WTC11 (cell line): ENCODE measurements at places on chromosomes 5 and 9. TPM values are rescaled to one million over a fixed set of nuclear protein-coding genes. Genes with fewer than 3 reads are reported as not detected.

- DNase-seq = peak; percentile 11
These were observed 34.6 kb downstream of the OXCT1 start for GRCh38 chr5:41835645-41836044.

DNA sequence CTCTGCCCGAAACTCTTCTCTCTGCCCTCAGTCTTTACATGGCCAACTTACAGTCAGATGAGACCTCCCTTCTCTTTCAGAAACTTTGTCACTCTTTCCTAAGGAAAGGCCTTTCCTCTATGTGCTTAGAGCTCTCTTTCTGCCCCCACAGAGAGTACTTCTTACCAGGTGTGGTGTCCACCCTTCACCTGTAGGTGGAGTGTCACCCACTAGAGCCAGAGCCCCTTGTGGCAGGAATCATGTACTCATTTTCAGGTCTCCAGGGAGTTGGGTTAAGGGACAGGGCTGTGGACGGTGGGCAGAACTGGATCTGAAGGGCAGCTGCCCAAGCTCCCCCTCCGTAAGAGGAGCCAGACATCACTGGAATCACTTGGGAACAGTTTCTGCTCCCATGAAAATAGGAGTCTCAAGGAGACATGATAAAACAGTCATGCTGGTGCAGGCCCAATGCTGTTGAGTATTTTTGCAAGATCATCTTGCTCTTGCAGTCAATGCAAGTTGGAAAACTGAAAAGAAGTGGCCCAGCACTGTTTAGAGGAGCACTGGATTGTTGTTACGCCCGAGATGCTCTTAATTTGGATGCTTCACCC, 436.7 kb downstream of the ZSWIM6 start:
- peak; percentile 79 for DNase-seq

DNA sequence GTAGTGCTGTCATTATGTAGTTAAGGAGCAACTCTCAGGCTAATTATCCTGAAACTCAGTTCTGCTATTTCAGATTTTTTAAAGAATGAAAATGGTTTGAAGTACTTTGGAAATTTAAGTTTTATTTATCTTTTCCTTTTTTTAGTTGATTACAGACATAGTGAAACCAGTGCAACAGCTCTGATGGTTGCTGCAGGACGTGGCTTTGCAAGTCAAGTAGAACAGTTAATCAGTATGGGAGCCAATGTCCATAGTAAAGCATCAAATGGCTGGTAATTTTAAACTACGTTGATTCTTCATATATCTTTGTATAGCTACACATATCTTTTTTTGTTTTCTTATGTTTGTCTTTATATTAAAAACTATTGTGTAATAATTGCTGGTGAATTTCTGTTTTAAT, 34.9 kb downstream of the YTHDC2 start:
- DNase-seq = no peak

DNA sequence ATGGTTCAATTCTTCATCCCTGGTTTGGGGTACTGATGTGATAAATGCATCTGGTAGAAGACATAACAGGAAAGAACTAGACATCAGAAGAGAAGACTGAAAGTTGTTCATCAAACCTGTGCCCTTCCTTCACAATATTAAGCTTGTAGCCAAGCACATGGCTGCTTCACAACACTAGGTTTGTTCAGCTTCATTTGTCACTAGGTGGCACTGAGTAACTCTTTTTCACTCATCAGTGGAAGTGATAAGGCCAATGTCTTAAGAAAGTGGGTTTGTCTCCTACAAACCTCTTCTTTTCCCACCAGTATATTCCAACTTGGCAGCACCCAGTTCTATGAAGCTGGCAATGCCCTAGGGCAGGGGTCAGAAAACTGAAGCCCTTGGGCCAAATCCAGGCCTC, 26.9 kb downstream of the ZNF484 start:
- DNase-seq = no peak

DNA sequence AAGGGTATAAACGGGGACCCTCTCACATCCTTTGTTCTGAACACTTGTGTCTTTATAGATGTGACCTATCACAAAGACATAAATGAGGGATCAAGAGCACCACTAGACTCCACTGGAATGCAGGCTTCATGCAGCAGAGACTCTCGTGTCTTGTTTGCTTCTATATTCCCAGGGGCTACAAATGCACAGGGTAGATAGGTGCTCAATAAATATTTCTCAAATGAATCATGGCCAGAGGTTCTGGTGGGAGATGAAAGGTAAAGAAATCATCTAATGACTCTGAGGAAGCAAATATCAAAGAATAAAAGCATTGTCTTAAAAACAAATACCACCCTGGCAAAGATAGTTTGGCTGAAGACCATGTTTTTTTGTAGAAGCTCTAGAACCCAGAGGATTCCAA, 6.6 kb downstream of the SLC36A3 start:
- no peak for DNase-seq

GRCh38 chr5:6914347-6914746, 201.1 kb downstream of the TENT4A start:
- DNase-seq = no peak

RAB14 gene
- 32.3 to 36.0 TPM (median 34.0 TPM) in 3 replicates for total RNA-seq

DNA sequence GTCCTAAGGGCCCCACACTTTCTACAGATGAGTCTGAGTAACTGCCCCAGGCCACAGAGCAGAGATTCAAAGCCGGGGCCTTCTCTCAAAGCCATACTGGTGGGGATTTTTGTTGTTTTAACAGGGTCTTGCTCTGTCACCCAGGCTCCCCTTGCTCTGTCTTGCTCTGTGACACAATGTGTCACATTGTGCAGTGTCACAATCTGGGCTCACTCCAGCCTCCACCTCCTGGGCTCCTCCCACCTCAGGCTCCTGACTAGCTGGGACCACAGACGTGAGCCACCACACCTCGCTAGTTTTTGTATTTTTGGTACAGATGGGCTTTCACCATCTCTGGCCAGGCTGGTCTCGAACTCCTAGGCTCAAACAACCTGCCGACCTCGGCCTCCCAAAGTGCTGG, 8.6 kb downstream of the AGPAT2 start:
- DNase-seq = no peak

MELK gene
- 44.6 to 53.2 TPM (median 45.7 TPM) in 3 replicates for total RNA-seq

TTC16 gene
- not detected in 3 replicates for total RNA-seq

FBP2 gene
- total RNA-seq = not detected in 3 replicates

- no peak for DNase-seq
These were observed 155.6 kb upstream of the VLDLR start for GRCh38 chr9:2465921-2466460.

- no peak for DNase-seq
These were observed 27.9 kb downstream of the BDP1 start for GRCh38 chr5:71483355-71483754.

- no peak for DNase-seq
These were observed 115.5 kb downstream of the CARTPT start for GRCh38 chr5:71834601-71835000.

GRCh38 chr9:128084746-128085145, 16.7 kb downstream of the SLC25A25 start:
- DNase-seq = no peak

DNA sequence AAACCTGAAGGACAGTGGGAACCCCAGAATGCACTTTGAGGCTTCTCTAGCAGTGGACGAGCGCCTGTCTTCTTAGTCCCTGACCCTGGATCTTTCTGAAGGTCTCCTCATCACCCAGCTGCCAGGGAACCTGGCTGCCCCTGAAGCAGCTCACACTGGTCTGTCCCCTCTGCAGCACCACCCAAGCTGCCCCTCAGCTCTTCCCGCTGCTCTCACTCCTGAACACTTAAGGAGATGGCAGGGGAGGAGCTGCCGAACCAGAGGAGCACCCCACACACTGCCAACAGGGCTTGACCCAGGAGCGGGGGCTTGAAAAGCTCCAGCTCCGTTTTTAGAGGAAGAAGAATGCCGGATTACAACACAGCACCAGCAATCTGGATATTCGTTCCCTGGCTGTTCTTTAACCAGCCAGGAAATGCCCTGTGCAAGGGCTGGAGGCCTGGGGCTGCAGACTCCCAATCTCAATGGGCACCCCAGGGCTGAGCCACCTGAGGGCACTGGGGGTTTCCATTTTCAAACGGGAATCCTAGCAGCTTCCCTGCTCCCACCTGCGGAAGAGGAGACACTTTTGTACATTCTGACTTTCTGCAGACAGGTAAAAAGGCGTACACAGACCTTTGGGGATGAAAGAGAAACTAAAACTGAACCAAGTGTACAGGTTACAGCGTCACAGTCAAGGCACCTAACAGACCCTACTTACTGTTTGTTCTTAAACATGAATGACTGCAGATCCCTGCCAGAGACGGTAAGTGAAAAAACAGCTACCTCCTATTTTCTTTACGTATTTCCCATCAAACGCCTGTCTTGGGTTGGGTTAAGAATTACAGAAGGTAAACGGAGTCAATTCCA, 36.3 kb downstream of the GOLM1 start:
- no peak for DNase-seq

ROPN1L gene
- 0.27 TPM in 1 of 3 replicates, not detected in the others for total RNA-seq

FOXD4L5 gene
- total RNA-seq = 0.07 to 0.11 TPM in 2 of 3 replicates, not detected in the other

OR1Q1 gene
- not detected in 3 replicates for total RNA-seq

GRCh38 chr9:123480791-123481190, 124.8 kb downstream of the CRB2 start:
- DNase-seq = no peak

MTX3 gene
- total RNA-seq = 33.6 to 37.0 TPM (median 34.6 TPM) in 3 replicates

TSSK1B gene
- total RNA-seq = not detected in 3 replicates

DNA sequence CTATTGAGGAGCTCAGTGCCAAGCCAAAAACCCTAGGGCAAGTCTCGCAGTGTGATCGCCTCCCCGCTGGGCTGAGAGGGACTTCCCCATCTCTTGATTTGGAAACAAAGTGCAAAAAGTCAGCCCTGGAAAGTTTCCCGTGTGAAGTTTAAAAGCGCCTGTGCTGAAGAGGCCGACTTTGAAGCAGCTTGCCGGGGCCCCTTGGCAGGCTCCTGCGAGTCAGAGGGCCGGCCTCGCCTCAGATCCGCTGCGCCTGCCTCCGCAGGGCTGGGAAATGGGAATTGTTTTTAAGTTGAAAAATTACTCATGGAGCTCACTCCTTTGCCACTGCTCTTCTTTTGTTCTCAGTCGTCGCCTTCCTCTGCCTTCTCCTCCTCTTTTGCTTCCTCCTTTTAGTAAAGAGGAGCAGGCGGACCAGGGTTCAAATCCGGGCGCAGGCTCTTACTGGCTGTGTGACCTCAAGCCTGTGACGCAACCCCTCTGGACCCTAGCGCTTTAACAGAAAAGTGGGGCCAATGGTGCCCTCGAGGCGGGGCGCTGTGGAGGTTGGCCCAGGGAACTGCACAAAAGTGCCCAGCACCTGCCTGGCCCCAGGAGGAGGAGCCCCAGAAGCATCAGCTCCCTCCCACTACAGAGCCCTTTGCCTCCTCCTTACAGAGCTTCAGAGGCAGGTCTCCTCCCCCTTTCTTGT, 14.7 kb upstream of the LHX2 start:
- peak; percentile 29 for DNase-seq

DNA sequence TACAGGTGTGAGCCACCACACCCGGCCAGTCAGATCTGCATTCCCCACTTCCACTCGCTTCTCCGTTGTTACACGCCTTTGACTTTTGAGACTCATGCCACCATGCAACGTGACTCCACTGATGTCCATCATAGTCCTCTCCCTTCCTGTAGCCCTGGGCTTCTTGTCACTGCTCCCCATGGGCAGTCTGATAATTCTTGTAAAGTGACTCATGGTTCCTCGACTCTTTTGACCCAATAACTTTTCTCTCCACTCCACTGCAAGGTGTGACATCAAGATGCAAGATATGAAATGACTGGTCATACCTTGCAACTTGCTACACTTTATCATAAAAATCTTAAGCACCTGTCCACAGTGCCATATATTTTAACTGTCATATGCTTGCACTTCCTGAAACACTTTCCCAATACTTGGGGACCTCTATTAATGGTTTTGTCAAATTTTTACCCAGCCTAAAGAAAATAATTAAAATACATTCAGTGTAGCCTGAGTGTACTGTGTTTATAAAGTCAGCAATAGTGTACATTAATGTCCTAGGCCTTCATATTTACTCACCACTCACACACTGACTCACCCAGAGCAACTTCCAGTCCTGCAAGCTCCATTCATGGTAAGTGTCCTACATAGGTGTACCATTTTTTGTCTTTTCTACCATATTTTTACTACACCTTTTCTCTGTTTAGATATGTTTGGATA, 18.6 kb upstream of the ANKRD18A start:
- DNase-seq = no peak

DNA sequence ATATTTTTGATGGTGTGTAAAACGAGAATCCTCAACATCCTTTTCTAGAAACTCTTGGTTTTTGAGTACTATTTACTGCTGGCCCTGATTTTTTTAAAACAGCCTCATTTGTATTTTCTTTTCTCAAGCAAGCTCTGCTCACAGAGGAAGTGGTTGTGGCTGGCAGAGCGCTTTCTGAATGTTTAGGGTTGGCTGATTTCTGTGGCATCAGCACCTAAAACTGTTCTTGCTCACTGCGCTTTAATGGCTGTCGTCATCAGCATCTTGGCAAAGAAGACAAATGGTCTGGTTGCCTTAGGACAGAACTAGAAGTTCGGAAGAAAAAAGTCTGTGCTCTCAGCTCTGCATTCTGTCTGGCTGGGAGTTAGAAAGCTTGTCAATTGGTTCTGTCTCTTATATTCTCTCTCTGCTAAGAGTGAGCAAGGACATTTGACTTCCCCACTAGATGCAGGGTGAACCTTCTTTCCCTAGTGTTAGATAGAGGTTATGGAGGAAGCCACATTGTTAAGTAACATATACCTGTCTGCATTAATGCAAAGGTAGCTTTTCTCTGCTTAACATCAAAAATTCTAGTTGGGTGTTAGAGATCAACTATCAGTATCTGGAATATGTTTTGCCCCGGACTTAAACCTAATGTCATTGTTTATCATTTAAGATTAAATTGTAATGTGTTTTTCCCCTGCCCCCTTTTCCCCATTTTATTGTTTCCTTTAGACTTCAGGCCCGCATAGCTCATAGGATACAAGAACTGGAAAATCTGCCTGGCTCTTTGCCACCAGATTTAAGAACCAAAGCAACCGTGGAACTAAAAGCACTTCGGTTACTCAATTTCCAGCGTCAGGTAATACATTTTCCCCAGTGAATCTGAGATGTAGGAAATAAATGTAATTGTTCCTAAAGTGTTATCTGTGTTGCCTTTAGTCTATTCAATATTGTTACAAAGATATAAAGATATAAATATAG, 39.0 kb downstream of the SMARCA2 start:
- DNase-seq = no peak
